ENCODE measurements at places on chromosomes 7 and 10.
A peak's percentile ranks its signal among the peaks of the same experiment; 100 is the strongest.

DNA sequence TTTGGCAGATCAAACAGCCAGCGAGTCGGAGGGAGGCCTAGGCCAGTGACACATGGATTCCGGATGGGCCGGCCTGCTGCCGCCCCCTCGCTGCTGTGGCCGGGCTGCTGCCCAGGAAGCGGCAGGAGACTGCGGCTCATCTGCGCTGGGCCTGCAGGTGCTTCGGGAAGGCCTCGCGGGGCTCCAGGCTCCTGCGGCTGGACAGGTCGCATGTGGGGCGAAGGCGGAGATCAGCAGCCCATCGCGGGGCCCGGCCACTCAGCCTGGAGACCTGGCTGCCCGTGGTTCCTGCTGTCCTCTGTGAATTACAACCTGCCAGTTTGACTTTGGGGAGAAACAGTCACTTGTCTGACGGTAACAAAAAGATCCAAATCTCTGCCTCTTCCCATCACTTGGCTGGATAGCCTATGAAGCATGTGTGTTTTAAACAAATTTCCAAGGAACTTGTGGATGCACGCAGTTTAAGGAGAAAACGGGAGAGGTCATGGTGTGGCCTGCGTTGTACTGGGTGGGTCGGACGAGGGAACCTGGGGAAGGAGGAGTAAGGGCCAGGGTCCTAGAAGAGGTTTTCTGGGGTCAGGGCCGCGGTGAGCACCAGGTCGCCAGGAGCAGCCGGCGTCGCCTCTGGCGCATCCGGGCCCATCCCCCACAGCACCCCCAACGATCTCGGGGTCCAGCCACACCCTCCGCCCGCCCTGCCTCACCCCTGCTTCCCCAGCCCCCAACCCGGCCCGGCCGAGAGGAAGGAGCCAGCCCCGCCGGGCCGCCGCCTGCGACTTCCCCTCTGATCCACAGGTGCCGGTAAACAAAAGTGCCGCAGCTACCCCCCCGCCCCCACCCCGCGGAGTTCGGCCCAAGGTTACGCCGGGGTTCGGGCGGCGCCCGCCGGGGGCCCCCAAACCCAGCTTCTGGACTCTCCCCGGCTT lies 1.6 kb downstream of the SPOCK2 start:
- no peak for DNase-seq

GRCh38 chr7:35019179-35019729 lies 18.0 kb downstream of the DPY19L1 start:
- no peak for DNase-seq

GRCh38 chr7:36512616-36513015 lies 123.0 kb downstream of the ANLN start:
- no peak for DNase-seq

DNA sequence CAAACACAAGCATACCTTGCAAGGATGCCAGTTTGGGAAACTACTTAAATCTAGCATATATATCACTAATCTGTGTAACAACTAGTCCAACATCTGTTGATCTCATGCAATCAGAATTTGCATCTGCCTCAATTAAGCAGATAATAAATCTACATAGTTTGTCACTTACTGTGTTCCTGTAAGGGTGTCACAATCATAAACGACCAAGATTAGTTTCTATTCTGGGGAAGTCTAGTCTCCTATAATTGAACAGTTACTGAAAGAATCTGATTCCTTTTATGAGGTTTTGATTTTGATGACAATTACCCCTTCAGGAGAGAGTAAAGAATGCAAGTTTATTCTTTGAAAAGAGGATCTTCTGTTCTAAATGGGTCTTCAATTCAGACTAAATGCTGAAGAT lies 85.5 kb upstream of the LRRN3 start:
- no peak for DNase-seq

DNA sequence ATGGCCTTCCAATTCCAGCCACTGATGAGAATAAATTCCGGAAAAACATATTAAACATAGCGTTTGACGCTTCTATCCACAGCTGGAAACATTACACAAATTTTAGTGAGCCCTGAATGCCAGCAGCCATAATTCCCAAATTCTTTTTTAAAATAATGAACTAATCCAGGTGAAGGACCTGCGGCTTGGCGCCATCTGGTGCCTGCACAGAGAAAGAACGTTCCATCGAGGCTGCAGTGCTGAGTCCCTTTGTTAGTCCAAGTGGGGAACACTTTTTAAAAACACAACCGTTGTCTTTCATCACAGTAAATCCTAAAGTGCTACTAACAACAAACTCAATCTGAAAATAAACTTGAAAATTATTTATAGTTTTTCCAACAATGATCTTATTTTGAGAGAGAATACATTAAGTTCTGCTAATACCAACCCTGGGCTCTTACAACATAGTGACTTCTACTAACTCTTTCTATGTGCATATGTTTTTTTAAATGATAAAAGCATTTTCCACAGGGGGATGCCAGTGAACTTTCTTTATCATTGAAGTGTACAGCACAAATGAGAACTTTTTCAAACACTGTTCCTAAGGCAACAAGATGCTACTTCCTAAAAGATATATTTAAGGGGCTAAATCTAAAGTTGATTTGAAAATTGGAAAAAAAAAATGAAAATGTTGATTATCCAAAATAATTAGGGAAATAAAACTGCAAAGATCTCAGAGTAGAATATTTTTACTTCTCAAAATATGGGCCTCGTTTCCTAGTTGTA lies 166.9 kb upstream of the RNF32 start:
- no peak for DNase-seq

DNA sequence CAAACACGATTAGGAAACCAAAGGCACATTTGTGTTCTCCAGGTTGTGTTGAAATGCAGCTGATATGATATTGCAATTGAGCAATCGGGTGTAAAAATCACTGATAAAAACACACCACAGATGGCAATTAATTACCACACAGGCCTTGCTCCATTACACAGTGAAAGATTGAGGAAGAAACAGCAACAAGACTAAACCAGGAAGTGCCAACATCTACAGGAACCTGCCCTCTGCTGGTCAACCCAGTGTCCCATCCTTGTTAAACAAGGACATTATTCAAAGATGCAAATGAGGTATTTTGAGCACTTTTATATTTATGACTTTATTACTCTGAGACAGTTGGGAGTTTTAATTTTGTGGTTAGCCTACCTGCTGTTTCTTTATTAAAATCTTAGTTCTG lies 765.6 kb upstream of the GHITM start:
- DNase-seq: peak; percentile 17

GRCh38 chr10:27688276-27688675 lies 57.3 kb downstream of the MKX start:
- DNase-seq: no peak

- peak; percentile 95 for DNase-seq
These were observed 178.8 kb downstream of the REEP3 start for GRCh38 chr10:63699785-63700613.

DNA sequence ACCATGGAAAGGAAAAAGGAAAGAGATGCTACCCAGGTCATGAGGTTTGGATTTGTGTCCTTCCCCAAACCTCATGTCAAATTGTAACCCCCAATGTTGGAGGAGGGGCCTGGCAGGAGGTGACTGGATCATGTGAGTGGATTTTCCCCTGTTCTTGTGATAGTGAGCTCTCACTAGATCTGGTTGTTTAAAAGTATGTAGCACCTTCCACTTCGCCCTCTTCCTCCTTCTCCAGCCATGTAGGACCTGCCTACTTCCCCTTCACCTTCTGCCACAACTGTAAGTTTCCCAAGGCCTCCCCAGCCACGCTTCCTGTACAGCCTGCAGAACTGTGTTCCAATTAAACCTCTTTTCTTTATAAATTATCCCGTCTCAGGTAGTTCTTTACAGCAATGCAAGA lies 113.9 kb downstream of the FAM107B start:
- DNase-seq: no peak

GRCh38 chr10:69960988-69961880 lies 91.4 kb upstream of the MACROH2A2 start:
- DNase-seq: no peak

DNA sequence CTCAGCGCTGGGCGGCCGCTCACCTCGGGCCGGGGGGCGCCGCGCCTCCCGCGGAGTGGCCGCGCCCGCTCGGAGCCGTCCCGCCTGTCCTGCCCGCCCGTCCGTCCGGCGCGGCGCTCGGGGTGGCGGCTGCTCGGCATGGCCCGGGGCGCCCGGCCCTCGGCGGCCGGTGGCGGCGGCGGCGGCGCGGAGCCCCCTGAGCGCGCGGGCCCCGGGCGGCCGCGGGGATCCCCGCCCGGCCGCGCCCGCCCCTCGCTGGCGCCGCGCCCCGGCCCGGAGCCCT lies 338 bp downstream of the SDK1 start:
- DNase-seq: no peak

- DNase-seq: no peak
These were observed 92.7 kb upstream of the GPR26 start for GRCh38 chr10:123573236-123574108.

GRCh38 chr10:130174328-130174727 lies 38.1 kb downstream of the GLRX3 start:
- DNase-seq: no peak

DNA sequence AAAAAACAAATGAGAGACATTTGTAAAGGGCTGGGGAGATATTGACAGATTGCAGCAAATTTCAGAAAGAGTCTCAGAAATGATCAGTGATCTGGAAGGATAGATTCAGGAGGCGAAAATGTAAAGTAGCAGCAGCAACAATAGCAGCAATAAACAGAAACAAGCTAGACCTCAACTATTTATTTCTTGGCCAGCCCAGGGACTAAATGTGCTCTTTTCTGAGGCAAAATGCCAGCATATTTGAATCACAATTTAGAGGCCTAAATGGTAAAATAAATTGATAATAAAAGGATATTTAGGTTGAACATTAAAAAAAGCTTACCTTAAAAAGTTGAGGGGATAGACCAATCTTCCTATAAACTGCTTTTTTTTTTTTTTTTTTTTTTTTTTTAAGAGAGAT lies 134.6 kb upstream of the ITGB1 start:
- DNase-seq: no peak

DNA sequence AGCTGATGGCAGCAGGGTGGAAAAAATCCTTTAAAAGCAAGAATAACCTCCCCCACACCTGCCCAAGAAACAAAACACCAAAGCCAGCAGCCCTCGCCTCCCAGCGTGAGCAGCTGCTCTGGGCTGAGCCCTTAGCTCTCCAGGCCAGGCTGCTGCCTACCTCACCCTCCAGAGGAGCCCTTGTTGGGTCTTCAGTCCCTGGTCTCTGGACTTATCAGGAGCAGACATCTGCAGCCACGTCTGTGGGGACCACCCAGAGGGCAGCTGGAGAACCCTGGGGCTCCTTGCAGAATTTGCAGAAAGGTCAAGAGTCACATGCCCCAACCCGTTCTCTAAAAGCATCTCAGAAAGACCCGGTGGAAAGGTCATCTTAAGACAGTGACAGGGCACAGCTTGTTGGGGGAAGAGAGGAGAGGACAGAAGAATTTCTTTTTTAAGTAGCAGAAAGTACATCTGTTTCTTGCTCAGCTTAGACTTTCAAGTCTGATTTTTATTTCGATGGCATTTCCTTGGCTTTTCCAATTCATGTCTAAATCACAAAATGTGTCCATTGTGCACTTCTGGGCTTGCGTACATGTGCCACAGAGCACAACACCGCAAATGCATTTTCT lies 425.7 kb upstream of the NFE2L3 start:
- no peak for DNase-seq

DNA sequence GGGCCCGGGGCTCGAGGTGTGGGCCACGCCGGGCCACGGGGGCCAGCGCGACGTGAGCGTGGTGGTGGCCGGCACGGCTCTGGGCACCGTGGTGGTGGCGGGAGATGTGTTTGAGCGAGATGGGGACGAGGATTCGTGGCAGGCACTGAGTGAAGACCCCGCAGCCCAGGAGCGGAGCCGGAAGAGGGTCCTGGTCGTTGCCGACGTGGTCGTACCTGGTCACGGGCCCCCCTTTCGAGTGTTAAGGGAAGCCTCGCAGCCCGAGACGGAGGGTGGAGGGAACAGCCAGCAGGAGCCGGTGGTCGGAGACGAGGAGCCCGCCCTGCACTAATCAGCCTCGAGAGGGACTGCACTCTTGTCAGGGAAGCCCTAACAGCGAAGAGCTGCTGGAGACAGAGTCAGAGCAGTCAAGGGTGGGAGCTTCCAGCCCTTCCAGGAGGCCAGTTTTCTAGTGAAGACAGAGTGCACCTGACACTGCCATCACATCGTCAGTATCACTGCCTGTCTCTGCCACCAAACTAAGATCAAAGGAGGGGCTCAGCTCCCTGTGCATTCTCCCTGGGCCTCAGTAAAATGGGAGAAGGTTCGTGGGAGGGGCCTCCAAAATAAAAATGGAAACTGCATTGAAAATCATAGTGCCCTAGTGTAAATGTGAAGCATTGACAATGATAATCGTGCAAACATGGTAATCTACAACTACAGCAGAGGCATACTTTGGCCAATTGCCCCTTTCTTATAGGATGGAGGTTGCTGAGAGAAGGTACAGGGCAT lies 1.3 kb downstream of the MBLAC1 start:
- DNase-seq: no peak

GRCh38 chr7:132433301-132433700 lies 143.0 kb downstream of the PLXNA4 start:
- no peak for DNase-seq

GRCh38 chr7:128189231-128189930 lies 51.7 kb upstream of the LEP start:
- no peak for DNase-seq

GRCh38 chr7:18597754-18598153 lies 102.2 kb downstream of the HDAC9 start:
- no peak for DNase-seq

DNA sequence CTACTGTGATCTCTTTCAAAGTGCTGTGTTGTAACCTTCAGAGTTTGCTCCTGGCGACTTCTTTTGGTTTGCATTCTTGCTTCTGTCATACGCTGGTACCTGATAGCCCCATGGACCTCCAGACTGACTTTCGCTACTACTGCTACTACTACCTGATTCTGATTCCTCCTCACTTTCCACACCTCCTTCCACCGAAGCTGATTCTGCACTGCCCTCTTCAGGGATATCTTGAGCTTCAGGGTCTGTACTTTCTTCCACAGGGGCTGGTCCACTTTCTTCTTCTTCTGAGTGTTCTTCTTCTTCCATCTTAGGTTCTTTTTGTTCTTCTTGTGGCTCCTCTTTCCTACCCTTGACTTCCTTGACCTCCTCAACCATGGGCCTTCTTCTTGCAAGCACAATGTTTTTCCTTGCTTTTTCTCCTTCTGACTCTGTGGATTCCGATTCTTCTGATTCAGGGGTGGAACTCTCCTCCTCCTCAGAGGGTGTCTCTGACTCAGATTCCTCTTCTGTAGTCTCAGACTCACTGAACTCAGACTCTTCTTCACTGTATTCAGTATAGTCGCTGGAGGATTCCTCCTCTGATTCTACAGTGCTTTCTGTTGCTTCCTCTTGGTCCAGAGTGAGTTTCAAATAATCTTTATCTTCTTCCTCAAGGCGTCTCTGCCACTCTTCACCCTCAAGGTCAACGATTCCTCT lies 992.2 kb downstream of the PCDH15 start:
- no peak for DNase-seq

GRCh38 chr10:62264702-62265436 lies 3.8 kb downstream of the RTKN2 start:
- peak; percentile 57 for DNase-seq

GRCh38 chr10:69018613-69019012 lies 30.0 kb downstream of the KIFBP start:
- DNase-seq: no peak

GRCh38 chr7:51224811-51225595 lies 91.6 kb downstream of the COBL start:
- no peak for DNase-seq

DNA sequence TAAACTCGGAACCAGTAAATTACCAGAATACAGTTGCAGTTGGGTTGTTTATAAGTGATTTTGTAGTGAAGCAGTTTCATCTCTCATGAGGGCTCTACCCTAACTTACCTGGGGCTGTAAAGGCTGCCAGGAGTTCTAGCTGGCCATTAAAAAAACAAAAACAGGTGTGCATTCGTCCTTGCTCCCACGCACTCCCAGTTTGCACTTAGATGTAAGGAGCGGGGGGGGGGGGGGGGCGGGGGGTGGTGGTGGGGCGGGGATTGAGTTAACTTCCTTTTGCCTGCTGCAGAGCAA lies 2.3 kb upstream of the PFKFB3 start:
- DNase-seq: no peak
